GM19239 (cell line): ENCODE measurements at places on chromosomes 2 and 18.

- DNase-seq, result no peak
Measured at GRCh38 chr2:58680755-58681310, 439.7 kb upstream of the FANCL start.

GRCh38 chr2:60556576-60557485, 3.4 kb upstream of the BCL11A start:
- DNase-seq, result no peak

DNA sequence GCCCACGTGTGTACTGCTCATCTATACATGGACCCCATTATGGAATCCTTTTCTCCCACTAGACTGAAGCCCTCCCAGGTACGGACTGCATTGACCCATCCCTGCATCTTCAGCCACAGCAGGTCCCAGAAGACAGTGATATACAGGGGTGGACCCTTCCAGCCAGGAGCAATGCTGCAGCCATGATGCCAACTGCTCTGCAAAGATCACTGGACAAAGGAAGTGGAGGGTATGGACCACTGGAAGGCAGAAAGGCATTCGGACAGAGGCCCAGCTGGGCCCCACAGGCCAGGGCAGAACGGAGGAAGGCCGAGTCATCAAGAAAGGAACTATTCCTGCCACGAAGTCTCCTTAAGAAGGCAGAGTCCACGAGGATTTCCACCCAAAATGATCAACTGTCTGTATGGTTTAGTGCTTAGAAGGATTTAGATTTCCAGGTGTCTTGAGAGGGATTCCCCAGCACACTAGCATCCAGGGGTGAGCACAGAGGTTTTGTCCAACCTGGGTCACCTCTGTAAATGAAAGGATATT, 93.4 kb downstream of the TWIST2 start:
- no peak for DNase-seq

- DNase-seq, result no peak
Measured at GRCh38 chr2:226916669-226917068, 80.8 kb downstream of the RHBDD1 start.

DNA sequence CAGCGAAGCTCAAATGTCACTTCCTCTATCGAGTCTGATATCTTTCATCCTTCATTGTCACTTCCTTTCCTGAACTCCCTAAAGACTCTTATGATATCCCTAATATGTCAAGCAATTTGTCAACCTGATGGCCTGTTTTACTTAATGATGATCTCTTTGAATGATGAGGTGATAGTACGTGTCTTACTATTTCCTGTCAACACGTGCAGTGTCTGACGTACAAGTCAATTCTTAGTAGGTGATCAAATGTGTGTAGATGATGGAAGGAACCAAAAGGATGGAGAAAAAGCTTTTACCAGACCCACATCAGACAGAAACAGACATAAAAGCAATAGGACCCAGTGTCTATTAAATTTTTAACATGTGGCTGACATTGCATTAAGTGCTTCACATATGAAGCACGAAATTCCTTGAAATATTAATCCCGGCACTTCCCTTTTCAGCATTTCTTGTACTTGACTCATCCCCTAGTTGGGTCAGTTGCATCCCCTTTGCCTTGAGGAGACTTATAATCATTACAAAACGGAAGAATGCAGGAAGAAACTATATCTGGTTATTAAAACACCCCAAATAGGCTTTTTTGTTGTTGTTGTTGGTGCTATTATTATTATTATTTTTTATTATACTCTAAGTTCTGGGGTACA, 108.6 kb upstream of the NYAP2 start:
- DNase-seq, result no peak

DNA sequence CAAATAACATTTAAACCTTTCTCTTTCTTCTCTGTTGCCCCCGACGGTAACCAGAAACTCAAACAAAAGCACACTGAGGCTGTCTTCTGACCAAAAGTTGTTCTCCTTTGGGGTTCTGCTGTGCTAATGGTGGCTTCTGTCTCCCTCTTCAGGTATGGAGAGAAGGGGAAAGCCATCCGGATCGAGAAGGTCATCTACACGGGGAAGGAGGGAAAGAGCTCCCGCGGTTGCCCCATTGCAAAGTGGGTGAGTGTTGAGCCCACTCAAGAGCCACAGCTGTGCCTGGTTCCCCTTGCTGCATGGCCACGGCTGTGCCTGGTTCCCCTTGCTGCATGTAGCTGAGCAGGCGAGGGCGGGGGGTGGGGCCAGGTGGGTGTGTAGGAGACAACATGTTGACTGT, 67.4 kb downstream of the BOLA3 start:
- no peak for DNase-seq

DNA sequence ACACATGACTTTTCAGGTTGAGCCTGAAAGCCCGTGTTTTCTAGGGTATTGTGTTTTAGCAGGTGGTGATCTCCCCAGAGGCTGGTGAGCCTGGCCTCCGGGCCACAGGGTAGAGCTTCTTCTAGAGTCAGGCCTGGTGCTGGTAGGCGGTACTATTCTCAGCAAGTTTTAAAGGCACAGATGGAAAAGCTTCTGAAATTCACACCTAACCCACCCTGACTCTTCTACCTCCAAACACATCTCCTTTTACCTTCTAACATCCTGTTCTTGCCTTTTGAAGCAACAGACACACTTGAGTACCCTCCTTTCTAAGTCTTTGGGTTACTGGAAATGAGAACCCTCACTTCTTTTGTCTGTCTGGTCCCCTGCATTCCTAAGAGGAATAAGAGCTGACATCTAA, 191.1 kb downstream of the SETBP1 start:
- no peak for DNase-seq

GRCh38 chr2:23583467-23583866, 198.5 kb downstream of the KLHL29 start:
- DNase-seq, result no peak
